AG08396 (cell line): ENCODE measurements at places on chromosomes 2 and 18.

DNA sequence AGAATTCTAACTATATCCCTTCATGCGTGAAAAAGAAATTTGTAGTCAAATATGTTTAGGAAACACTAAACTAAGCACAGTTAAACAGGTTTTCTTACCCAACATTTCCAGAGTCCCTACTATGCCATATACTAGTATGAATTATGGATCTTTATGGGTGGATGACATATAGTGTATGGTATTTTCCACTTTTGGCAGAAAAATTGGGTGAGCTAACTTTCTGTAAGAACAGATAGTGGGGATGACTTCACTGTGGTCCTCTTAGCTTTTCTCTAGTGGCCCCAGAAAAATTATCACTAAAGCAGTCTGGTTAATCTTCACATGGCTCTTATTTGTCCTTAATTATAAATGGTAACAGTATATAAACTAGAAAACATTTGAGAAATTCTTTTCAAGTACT lies 240.0 kb upstream of the GULP1 start:
- DNase-seq: no peak

GRCh38 chr2:149606251-149606811 lies 18.8 kb upstream of the MMADHC start:
- DNase-seq: no peak

GRCh38 chr2:216776066-216776850 lies 80.9 kb upstream of the IGFBP5 start:
- no peak for DNase-seq

DNA sequence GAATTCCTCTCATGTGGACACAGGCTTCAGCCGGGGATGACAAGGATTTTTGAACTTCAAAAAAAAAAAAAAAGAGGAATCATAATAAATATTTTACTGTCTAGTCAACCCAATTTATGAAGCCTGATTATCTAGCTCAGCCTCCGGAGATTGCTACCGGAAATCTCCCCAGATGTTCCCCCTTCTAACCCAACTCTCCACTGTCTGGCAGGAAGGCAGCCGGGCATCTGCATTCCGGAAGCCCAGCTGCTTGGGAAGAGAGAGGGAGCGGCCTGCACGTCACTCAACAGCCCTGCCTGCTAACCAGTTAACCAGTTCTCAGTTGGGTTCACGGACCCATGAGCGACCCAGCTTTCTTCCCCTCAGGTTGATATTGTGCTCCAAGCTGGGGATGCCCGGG lies 87.2 kb upstream of the POU3F3 start:
- no peak for DNase-seq

GRCh38 chr18:13513481-13513880 lies 212.9 kb downstream of the FAM210A start:
- no peak for DNase-seq

DNA sequence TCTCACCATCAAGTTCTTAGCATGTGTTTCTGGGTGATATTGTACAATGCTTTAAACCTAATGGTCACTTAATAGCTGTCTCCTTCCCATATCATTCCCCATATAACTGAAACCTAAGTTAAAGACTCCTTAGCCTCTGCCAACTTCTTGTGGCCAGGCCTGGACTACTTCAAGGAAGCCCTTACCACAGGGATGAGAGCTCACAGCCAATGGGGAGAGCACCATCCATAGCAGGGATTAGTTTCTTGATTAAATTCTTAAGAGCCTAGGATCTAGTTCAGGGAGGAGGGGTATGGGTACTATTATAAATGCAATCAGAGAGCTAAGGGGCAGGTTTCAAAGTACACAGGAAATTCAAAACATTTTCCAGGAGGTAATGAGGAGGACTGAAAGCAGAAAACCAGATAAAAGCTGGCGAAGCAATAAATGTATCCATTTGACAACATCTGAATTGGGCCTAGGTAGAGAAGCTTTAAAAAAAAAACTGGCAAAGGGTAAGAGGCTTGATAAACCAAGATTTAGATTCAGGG lies 34.8 kb upstream of the IHH start:
- no peak for DNase-seq

- no peak for DNase-seq
Observed at GRCh38 chr2:46163804-46164528, 133.2 kb upstream of the EPAS1 start.

- DNase-seq: no peak
Observed at GRCh38 chr2:85448461-85449213, 30.1 kb downstream of the SH2D6 start.

- no peak for DNase-seq
Observed at GRCh38 chr2:42931146-42931817, 138.9 kb upstream of the HAAO start.

GRCh38 chr2:138267161-138267901 lies 234.2 kb upstream of the SPOPL start:
- peak; percentile 33 for DNase-seq

DNA sequence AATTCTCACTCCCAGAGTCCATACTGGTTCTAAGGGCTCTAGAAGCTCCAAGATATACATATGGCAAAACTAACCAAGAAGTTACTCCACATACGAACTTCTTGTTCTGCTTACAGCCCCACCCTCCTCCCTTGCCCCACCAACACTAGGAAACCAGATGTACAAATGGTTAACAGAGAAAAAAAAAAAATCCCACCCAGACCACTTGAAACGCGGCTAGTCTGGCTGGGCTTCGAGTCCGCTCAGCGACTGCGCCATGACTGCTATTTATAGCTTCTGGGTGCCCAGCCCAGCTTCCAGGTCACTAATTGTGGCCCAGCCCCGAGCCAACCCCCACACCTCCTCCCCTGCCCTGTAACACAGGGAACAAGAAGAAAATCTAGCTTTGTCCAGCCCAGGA lies 47.0 kb upstream of the IHH start:
- DNase-seq: no peak

GRCh38 chr2:205066081-205066480 lies 520.8 kb downstream of the PARD3B start:
- no peak for DNase-seq

GRCh38 chr2:44330801-44331200 lies 30.5 kb downstream of the PREPL start:
- DNase-seq: no peak

- no peak for DNase-seq
Observed at GRCh38 chr18:73164430-73164829, 296.6 kb upstream of the NETO1 start.

GRCh38 chr2:68317971-68318913 lies 1.5 kb downstream of the CNRIP1 start:
- peak; percentile 34 for DNase-seq

DNA sequence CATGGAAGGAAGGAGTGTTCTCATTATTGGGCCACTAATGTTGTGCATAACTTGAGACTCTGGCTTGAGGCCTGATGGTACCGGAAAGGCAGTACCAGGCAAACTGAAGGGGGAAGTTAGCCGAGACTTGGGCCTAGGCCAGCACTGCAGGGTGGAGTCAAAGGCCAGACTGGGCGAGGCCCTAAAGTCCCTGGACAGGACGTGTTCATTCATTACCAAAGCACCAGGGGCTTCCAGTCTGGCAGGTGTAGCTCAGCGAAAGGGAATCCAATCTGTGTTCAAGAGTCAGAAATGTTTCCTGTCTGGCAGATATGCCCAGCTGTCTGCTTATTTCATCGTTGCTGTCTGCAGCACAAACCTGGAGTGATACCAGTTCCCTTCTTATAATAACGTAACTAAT lies 4.7 kb upstream of the ITSN2 start:
- DNase-seq: no peak

DNA sequence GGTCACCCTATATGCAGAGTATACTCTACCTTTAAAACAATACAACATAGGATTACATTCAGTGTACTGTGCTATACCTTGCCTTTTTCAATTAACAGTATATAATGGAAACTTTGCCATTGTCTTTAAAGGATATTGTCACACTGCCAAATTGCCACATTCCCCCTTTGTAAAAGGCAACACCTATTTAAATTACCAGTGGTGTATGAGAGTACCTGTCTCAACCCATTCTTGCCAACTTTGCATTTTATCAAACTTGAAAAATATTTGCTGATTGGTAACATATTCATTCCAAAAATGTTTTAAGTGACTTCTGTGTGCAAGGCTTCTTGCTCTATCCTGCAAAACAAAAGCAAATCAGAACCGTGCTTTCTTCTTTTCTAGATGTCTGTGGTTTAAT lies 92.9 kb downstream of the FMNL2 start:
- no peak for DNase-seq

DNA sequence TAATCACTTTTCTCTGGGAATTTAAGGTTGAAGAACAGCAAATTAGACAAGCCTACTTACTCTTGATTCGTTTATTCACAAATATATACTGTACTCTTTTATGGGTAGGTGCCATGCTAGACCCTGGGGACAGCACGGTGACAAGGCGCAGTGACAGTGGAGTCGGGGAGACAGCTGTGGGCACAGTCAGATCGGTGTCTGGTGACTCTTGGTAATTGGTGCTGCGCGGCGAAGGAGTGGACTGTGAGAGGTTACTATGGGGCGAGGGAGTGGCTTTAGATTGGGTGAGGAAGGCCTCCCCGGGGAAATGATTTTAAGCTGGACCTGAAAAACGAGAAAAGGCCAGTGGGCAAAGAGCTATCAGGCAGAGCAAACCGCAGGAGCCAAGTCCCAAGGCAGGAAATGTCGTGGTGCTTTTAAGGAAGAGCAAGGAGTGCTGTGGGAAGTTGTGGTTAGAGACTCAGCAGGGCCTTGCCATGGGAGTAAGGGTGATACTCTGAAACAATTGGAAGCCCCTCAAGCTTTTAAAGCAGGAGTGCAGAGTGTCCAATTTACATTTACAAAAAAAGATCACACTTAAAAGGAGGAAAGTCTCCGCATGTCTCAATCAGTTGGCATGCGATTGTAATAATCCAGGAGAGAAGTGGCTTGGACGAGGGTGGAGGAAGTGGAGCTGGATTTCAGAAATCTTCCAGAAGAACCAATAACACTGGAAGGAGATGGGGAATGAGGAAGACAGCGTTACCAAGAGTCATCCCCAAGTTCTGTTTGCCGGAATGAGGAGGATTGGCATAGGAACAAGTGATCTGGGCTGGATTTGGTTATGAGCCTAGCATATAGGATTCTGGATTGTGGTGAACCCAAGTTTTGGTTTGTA lies 36.1 kb upstream of the TXNDC2 start:
- DNase-seq: no peak

- DNase-seq: no peak
Observed at GRCh38 chr2:24169023-24169422, 5.8 kb upstream of the FAM228A start.

- peak; percentile 5 for DNase-seq
Observed at GRCh38 chr2:105038383-105039061, 653 bp downstream of the MRPS9 start.

GRCh38 chr2:226057365-226057764 lies 657.9 kb downstream of the NYAP2 start:
- DNase-seq: no peak

- DNase-seq: no peak
Observed at GRCh38 chr2:124689348-124689747, 664.3 kb downstream of the CNTNAP5 start.

- no peak for DNase-seq
Observed at GRCh38 chr18:4245456-4245855, 209.7 kb downstream of the DLGAP1 start.

DNA sequence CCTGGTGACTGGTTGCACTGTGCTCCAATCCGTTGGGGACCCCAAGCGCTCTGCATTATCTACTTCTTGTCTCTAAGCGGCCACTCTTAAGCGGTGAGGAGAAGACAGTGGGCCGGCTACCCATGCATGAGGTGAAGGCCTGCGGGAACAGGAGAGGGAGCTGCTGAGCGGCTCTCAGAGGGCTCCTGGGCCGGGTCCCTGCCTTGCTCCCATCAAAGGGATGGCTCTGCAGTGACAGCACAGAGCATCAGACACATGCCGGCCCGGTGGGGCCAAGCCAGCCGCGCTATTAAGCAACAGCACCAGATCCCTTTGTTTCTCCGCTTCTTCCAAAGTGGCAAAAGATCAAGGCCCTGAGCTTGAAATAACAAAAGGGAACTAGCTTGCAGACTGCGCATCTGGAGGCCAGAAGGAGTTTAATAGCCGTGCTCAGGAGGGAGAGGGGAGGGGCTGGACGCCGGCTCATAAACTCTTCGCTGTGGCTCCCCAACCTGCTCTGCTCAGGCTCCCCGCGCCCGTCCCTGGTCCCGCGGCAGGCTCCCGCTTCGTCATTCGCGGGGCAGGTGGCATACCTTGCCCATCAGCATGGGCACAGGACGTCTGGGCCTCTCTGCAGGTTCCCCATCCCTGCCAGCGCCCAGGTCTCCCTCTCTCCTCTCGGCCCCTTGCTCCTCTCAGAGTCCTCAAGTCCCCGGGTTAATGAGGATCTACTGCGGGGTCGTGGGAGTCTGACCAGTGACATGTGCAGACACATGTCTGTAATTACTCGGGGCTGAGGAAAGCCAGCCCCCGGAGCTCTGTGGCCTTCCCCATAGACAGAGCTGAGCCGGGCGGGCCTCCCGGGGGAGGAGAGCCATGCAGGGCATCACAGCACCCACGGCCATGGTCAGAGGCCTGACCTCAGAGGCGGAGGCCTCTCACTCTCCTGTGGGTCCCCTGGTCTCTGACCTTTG lies 96.7 kb downstream of the ASB1 start:
- no peak for DNase-seq

DNA sequence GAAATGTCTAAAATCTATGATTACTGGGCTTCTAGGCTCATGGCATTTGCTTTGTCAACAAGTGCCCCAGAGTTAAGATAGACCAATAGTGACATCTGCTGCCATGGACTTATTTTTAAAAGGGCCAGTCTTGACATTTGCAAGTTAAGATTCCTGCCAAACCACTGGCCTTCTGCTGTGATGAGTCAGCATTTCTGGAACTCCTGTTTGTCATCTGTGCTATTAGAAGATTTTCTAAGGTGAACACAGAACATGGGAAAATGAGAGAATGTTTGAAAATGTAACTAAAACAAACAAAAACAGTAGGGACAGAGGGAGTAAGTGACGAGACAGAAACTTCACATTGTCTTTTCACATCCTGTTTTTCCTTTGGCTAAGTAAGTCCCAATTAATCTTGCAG lies 93.7 kb upstream of the WDR75 start:
- peak; percentile 76 for DNase-seq

DNA sequence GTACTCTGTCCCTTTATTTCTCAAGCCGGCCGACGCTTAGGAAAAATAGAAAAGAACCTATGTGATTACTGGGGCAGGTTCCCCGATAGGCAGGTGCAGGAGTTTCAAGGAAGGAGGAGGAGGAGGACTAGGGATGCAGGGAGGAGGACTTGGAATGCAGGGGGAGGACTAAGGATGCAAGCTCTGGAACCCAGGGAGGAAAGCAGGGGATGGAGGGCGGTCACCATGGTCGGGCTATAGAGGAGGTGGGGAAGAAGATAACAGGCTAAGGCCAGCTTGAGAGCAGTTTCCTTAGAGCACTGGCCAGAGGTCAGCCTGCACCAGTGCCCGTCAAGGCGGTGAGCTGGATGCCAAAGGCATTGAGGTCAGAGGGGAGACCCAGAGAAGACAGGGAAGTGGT lies 18.7 kb upstream of the B3GNT7 start:
- DNase-seq: no peak

DNA sequence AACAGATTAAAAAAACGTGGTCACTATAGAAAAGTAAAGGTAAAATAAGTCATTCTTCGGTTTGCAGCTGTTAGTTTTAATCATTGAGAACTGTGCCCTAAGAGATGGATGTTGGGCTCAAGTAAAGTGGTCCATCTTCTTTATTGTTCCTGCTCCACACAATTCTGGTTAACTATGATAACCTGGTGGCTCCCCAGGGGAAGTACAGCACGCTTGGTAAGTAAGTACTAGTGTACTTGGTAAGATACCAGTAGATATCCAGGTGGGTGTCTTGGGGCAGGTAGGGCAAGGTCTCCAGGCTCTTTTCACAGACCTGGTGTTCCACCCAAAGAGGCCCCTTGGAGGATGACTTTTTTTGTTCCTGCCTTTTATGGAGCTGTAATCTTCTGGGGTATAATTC lies 31.6 kb upstream of the DLX2 start:
- DNase-seq: no peak

- DNase-seq: no peak
Observed at GRCh38 chr18:31149351-31149750, 13.3 kb downstream of the DSC1 start.
